ENCODE measurements at places on chromosomes 3 and 15.

DNA sequence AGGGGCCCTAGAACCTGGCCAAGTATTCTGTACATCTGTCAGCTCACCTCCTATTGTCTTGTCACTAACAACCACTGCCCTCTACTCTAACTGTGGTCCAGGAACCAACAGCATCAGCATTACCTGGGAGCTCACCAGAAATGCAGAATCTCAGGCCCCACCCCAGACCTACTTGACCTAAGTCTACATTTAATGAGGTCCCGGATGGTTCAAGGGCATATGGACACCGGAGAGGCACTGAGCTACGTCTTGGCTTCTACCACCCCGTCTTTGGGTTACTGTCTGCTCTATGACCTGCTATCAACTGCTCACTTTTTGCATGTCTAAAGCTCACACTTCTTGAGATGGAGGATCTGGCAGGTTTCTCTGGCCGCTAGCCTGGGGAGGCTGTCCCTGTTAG is 8.1 kb downstream of the GALNT15 start:
- DNase-seq: no peak

- DNase-seq: no peak
Measured at GRCh38 chr3:57019057-57019456, 41.4 kb upstream of the SPATA12 start.

DNA sequence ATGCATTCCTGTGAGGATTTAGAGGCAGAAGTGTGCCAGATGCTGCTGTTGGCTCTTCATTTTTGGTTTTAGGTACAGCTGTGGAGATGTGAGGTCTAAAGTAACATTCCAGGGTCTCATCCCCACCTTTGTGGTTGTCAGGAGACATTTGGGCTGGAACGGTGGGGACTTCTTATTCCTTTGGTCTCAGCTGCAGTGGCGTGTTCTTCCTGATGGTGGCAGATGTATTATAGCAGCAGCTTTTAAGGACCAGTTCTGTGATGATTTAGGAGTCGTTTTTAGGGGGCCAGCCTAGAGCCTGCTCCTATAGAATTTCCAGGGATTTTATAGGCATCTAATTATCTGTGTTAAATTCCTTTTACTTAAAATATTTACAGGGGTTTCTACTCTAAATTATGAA is 221.0 kb upstream of the EOMES start:
- DNase-seq: no peak

DNA sequence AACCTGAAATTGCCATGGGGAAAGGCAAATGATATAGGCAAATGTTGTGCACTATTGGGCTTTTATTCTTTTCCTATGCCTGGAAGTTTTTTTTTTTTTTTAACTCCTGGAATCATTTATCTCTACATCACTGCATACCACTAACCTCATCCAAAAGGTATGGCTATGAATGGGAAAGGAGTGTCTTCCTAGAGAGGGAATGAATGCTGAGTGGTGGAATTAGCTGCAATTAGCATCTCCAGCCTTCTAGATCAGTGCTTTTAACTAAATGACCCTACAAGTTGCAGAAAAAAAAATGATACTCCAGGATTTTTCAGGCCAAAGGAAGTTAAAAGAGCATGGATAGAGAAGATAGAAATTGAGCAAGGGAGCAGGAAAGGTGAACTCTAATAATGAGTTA is 429.8 kb upstream of the PDZRN3 start:
- no peak for DNase-seq

DNA sequence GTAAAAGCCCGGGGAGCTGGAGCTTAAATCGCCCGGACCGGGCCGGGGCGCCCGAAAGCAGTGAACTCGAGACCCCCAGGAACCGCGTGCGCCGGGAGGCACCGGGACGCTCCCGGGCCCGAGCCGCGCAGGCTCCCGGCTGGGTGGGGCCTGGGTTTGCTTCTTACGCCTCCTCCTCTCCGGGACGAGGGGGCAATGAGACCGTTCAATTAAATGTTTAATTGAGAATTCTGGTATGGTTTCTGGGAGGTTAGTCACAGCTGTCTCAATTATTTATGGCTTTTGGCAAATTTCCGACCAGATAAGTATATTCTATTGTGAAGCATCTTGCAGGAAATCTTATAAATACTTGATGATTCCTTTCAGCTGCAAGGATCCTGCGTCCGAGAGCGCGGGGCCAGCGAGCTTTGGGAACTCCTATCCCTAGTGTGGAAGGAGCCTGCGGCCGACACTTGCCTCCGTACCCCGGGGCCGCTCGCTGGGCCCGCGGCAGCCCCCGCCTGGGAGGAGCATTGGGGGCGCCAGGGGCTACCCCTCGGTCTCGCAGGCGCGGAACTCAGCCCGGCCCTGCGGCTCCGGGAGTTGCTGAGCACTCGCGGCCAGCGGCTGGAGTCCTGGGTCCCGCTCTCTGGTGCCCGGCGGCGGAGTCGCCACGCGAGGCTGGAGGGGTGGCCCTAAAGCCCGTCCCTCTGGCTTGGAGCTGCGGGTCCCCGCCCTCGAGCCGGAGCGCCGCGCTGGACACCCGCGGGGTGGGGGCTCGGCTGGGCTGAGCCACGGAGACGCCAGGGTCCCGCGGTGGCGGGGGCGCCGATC is 10.3 kb downstream of the ISL2 start:
- peak; percentile 77 for DNase-seq

DNA sequence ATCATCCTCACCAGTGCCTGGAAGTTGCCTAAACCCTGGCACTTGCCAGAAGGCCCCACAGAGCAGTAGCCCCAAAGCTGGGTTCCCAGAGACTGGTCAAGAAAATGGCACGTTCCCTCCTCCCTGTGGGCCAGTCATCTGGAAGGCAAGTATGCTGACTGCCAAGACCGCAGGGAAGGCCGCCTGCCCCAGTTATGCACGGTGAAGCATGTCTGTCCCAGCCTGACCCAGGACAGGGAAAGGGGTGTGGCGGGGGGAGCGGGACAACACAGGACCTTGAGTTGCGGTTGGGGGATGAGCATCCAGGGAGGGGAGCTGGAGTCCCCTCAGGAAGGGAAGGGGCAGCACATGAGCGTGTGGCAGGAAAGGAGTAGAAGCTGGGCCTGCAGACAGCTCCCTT is 33.0 kb downstream of the RBPMS2 start:
- DNase-seq: no peak

GRCh38 chr3:126721246-126721645 is 17.2 kb downstream of the CHCHD6 start:
- DNase-seq: no peak

DNA sequence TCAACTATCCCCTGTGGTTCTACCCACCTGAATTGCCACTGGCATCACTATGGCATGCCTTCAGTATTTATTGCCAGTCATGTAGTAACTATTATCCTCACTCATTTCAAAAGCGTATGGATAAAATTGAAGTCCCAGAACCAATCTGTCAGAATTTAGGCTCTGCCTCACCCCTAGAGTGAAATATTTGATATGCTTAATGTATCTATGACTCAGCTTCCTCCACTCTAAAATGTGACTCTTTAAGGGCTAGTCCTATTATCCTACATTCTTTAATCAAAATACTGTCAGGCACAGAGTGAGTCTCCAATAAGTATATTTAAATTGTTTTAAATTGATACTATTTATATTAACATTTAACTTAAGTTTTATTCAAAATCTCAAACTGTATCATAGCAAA is 27.6 kb downstream of the ARPP21 start:
- no peak for DNase-seq

DNA sequence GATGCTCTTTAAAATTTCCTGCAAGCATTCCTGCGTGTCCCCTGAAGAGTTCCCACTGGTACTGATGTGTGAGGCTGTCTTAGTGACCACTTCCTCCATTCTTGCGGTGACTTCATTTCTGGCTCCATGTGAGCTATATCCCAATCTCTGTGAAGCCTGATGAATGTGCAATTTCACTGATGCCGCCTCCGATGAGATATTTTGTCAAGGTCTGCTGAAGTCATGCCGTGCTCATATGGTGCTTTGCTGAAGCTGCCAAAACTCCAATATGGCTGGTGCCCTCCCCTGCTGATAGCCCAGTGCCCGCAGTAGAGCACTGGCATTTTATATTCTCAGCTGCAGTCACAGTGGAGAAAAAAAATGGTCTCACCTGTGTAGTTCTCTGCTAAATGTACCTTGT is 271.5 kb downstream of the EFHB start:
- no peak for DNase-seq

DNA sequence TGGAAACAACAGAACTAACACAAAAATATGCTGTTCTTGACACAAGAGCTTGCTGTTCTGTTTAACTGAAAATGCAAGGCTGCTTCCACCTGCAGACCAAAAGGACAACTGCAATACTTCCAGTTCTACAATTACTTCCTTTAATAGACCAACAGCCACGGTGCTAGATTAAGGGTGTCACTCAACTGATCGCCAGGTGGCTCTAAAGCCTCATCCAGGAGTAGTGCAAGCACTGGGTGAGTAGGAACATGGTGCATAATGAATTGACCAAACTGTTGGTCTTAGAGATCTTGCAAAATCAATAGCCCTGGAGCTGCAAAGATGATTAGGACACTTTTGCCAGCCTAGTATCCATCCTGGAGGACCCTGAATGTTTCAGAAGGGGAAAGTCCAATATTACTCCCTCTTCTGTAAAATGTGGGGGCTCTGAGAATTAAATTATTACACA is 3.6 kb upstream of the CLDN16 start:
- no peak for DNase-seq

DNA sequence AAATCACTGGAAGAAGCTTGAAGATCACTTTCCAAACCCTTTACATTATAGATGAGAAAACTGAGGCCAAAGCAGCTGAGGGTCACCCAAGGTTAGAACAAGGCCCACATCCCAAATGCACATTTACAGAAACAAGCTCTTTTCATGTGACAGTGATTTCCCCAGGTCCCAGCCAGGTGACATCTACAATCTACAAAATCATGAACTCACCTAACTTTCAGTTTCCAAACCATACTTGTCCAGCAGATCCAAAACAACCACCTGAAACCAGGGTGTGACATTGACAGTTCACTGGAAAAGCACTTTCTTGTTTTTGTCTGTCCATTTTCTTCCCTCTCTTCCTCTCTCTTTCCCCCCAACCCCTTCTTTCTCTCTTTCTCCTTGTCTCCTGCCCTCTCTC is 132.2 kb upstream of the PRICKLE2 start:
- DNase-seq: no peak

DNA sequence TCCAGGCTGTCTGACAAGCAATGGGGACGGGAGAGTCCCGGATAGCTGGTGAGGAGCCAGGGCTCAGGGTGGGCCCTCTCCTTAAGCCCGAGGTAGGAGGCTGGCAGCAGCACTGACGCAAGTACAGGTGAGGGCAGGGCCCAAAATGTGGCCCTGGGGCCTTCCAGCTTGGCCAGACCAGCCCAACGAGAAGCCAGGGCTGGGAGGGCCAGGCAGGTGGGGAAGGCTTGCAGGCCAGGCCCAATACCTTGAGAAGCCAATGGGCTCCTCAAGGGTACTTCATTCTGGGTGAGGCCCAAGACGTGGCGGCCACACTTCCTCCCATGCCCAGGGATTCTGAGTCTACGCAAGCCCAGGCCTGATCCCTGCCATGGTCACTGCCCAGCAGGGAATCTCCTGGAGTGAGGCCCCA is 37.2 kb downstream of the AMOTL2 start:
- DNase-seq: no peak

DNA sequence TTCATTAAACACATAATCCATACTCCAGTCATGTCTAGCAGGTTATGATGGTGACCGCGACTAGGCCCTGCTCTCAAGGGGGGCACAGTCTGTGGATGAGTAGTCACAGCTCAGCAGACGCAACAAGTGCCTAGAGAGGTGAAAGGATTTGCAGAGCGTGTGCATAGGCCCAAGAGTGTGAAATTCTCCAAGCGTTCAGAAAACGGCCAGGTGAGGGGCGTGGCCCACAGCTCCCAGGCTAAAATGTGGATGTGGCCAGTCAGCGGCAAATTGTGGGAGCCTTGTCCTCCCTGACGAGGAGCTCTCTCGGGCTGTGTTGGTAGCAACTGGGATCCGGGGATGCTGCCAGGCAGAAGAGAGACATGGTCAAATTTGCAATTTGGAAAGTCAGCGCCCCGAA is 46.4 kb upstream of the TSEN2 start:
- DNase-seq: no peak

- peak; percentile 37 for DNase-seq
Measured at GRCh38 chr3:21528291-21528995, 222.6 kb downstream of the ZNF385D start.

DNA sequence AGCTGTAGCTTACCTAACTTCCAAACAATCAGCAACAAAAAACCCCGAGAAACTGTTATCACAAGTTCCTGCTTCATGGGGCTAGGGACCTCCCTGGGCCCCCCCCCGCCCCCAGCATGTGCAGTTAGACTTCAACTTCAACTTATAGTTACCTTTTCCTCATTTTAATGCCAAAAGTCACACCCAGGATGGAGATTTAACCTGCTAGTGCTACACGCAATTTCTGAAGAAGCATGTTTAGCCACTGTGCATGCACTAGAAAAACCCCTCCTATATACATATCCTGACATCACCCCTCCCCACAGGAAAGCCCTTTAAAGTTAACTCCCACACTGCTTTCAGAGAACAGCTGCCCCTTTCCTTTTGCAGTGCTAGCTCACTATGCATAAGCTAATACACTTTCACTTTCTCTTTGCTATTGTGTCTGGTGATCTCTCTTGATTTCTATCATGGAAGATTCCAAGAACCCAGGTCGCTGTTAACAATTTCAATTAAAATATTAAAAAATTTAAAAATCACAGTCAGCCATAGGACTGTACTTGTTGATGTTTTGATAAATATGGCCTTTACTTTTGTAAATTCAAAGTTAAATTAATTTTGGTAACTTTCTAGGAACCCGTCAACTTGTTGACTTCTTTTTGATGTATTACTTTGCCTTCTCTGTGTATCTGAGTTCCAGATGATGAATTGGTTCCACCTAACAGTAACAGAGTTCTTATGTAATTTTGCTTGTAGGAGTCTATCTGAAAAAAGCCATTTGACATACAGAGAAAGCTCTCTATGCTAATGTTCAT is 75.2 kb upstream of the ACAD9 start:
- no peak for DNase-seq

GRCh38 chr15:35168464-35168863 is 83.4 kb upstream of the NANOGP8 start:
- no peak for DNase-seq

- DNase-seq: no peak
Measured at GRCh38 chr15:99424131-99424571, 141.6 kb upstream of the MEF2A start.

DNA sequence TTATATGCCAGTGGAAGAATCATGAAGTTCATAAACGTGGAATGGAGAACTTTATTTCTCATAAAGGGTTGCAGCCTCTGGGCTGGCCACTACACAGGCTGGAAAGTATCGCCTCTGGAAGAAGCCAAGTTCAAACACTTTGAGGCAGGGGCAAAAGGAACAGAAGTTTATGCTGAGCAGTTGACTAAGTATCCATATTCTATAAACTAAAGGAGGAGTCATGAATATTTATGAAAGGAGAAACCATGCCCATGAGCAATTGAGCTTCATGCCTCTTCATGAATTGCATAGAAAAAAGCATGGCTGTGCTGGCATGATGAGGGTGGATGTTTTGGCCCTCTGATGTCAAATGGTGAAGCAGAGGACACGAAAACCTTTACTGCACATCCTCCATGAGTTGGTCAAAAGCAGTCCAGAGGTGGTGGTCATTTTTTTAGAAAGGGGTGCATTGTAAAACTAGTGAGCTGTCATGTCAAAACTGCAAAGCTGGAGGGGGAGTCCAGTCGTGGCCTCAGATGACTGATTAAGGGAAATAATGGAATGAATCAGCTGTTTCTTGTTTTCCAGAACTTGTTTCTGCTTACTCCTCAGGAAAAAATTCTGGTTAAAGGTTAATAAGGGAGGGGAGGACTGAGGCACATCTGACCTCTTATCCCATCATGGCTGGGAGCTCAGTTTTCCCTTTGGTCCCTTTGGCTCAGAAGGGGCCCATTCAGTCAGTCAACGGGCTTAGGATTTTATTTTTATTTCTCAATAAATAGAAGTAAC is 276.7 kb downstream of the CHL1 start:
- DNase-seq: no peak

All from eye (tissue), 1 donor.